K562 (cell line): ENCODE measurements at places on chromosomes 1 and 21. TPM values are rescaled to one million over a fixed set of nuclear protein-coding genes. Genes with fewer than 3 reads are reported as not detected.

DNA sequence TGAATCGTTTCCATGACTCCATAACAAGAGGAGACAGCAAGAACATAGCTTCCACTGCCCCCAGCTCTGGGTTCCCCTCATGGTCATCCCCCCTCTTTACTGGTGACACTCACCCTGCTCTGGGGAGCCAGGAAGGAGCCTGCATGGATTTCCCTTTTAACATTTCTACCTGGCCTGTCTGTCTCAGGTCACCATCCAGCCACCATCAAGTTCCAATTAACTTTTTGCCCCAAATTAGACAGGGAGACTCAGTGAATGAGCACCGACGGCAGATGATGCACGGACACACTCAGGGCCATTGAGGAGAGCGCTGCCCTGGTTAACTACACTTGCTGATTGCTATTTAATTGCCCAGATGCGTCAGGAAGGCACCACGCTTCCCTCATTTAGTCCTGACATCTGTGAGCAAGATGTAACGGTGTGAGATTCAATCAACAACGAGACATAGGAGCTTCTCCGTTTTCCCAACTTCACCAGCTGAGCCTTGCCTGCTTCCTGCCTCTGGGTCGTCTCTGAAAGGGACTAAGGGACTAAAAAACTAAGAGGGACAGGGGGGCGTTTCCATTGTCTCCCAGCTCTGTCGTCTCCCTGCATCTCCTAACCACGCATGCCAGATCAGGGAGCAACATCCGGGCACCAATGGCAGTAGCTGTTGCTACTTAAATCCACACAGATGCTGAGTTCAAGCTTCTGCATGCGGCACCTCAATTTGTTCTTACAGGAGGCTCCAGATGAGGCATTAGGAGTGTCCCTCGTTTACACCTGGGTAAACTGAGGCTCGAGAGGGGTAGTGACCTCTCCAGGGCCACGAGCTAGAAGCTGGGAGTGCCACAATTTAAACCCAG is 426.7 kb downstream of the NPHP4 start:
- peaks cover 4% of the 10 kb centered on the region; the same call in 1 of the 2 replicates for H3K27me3 ChIP-seq
- no peak overlapping the region for H3K27ac ChIP-seq
- no peak for DNase-seq
- no peaks in the 10 kb centered on the region for H3K36me3 ChIP-seq

GRCh38 chr1:103953386-103953785 is 203.7 kb downstream of the AMY1C start:
- no peaks in the 10 kb centered on the region for H3K4me1 ChIP-seq
- no peak overlapping the region for H3K27ac ChIP-seq
- no peak overlapping the region for H3K4me3 ChIP-seq
- H3K27me3 ChIP-seq = no peaks in the 10 kb centered on the region
- no peaks in the 10 kb centered on the region for H3K36me3 ChIP-seq

- DNase-seq = no peak
- H3K27ac ChIP-seq = no peak overlapping the region
- H3K36me3 ChIP-seq = no peaks in the 10 kb centered on the region
- H3K4me3 ChIP-seq = no peak overlapping the region
These were observed 10.1 kb upstream of the CCSAP start for GRCh38 chr1:229352975-229353374.

The SFPQ gene
- total RNA-seq = 341 and 367 TPM in 2 replicates

DNA sequence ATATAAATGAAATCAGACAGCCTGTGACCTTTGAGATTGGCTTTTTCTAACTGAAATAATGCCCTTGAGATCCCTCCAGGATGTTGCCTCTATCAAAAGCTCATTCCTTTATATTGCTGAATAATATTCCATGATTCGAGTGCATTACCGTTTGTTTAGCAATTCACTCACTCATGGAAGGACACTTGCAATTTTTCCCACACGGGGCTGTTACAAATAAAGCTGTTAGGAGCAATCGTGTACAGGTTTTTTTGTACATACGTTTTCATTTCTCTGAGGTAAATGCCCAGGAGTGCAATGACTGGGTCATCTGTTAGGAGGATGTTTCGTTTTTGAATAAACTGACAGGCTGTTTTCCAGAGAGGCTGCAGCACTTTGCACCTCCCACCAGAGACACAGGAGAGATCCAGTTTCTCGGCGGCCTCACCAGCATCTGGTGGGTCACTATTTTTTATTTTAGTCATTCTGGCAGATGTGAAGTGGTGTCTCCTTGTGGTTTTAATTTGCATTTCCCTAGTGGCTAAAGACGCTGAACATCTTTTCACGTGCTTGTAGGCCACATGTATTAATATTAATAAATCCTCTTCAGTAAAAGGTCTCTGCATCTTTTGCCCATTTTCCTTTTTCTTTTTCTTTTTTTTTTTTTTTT is 11.0 kb downstream of the PRDM15 start:
- H3K4me1 ChIP-seq = peaks cover 18% of the 10 kb centered on the region; the same call in 2 of the 3 replicates
- no peak overlapping the region for H3K4me3 ChIP-seq
- H3K36me3 ChIP-seq = peaks cover under 1% of the 10 kb centered on the region; the same call in 1 of the 3 replicates
- H3K27ac ChIP-seq = no peak overlapping the region
- H3K27me3 ChIP-seq = no peaks in the 10 kb centered on the region

DNA sequence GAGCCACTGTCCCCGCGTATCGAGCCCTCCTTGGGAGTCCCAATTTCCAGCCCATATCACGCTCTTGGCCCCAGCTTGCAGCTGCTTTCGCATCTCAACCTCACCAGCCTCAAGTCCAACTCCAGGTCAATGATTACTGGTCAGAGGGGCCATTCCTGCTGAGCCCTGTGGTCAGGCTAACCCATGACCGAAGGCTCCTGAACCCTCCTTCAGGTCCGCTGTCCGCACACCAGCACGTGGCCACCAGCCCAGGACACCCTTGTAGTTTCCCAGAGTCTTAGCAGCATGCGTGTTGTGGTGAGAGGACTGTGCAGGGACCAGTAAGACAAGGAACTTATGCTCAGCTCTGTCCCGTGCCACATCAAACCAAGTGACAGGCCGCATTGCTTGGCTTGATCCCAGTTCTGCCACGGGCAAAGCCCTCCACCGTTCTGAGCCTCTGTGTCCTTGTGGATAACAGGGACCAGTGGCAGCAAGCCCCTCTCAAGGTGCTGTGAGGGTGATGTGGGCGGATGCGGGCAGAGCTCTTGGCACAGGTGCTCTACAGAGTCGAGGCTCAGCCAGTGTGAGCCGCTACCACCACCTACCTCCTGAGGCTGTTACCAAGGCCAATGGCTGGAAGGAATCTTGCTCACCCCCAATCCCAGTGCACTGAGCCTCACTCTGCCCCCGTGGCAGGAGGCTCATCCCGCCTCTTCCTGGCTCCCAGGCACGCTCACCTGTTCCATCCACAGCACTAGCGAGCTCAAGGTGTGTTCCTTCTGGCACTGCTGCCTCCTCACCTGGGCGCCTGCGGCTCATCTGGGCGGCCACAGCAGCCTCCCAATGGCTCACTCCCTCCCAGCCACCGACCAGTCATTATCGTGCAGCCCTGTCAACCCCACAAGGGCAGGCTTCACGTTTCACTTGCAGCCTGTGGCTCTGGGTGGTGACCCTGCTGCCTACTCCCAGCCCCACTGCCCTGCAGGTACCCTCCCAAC is 20.4 kb downstream of the KRTAP10-1 start:
- H3K36me3 ChIP-seq = no peaks in the 10 kb centered on the region
- no peak overlapping the region for H3K4me3 ChIP-seq
- H3K27ac ChIP-seq = no peak overlapping the region
- no peak for DNase-seq
- no peaks in the 10 kb centered on the region; the same call in 2 of the 3 replicates for H3K4me1 ChIP-seq

GRCh38 chr1:9825093-9826074 is 1.6 kb upstream of the CLSTN1 start:
- peaks cover 16% of the 10 kb centered on the region for H3K4me1 ChIP-seq
- no peak overlapping the region for H3K4me3 ChIP-seq
- no peaks in the 10 kb centered on the region for H3K36me3 ChIP-seq
- peak; percentile 45 for DNase-seq
- H3K27ac ChIP-seq = no peak overlapping the region

- H3K27me3 ChIP-seq = no peaks in the 10 kb centered on the region
- peaks cover 82% of the 10 kb centered on the region for H3K4me1 ChIP-seq
- H3K4me3 ChIP-seq = no peak overlapping the region
- no peak overlapping the region for H3K27ac ChIP-seq
These were observed 30.9 kb downstream of the TRIM11 start for GRCh38 chr1:228375578-228376261.

- no peak overlapping the region for H3K27ac ChIP-seq
- DNase-seq = no peak
- H3K27me3 ChIP-seq = no peaks in the 10 kb centered on the region
- no peaks in the 10 kb centered on the region for H3K4me1 ChIP-seq
- H3K4me3 ChIP-seq = no peak overlapping the region
These were observed 16.0 kb downstream of the IQGAP3 start for GRCh38 chr1:156556354-156556753.

DNA sequence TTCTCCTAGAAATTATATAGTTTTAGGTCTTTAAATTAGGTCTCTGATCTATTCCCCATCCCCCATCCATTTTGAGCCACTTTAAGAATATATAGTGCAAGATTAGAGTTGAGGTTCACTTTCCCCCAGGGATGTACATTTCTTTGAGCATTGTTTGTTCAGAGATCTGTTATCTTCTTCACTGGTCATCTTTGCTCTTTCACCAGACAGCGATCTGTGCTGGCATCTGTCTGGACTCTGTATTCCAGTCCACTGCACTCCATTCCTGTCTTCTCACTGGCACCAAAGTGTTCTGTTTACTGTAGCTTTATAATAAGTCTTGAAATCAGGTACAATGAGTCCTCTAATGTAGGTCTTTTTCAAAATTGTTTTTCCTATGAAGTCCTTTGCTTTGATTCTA is 112.5 kb downstream of the PCBP3 start:
- H3K27me3 ChIP-seq = peaks cover 12% of the 10 kb centered on the region
- no peak overlapping the region for H3K4me3 ChIP-seq
- no peaks in the 10 kb centered on the region for H3K36me3 ChIP-seq
- no peak overlapping the region for H3K27ac ChIP-seq

- DNase-seq = no peak
- H3K27ac ChIP-seq = no peak overlapping the region; the same call in 2 of the 3 replicates
- no peak overlapping the region for H3K4me3 ChIP-seq
These were observed 8.9 kb upstream of the VPS13D start for GRCh38 chr1:12220890-12221289.

The USH2A gene
- total RNA-seq = not detected in 2 replicates

- H3K4me1 ChIP-seq = no peaks in the 10 kb centered on the region
- H3K27ac ChIP-seq = no peak overlapping the region
- peaks cover 4% of the 10 kb centered on the region; the same call in 1 of the 3 replicates for H3K27me3 ChIP-seq
- H3K4me3 ChIP-seq = no peak overlapping the region
These were observed 163.4 kb downstream of the CACNA1E start for GRCh38 chr1:181646710-181647109.

The RGS8 gene
- not detected in 2 replicates for total RNA-seq

DNA sequence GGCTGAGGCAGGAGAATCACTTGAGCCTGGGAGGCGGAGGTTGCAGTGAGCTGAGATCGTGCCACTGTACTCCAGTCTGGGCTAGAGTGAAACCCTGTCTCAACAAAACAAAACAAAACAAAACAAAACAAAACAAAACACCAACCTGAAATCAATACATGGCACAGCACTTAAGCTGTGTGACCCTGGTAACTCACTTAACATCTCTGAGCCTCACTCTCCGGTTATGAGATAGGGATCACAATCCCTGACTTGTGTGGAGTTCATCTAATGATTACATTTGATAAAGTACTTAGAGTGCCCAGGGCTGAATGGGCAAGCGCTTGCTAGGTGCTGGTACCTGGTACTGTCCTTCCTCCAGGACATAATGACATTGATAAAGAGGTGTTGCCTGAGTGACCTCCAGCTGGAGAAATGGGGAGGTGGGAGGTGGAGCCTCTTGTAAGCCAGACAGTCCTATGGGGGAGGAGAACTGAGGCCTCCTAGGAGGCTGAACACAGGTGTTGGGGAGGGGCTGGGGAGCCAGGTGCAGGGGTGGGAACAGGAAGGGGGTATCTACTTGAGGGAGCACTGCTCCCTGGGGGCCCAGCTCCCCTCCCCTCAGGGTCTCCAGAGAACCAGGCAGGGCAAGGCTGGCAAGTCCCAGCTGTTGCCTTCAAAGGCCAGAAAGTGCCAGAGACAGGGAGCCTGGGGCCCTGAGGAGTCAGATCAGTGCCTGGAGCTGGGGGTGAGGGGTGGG is 17.9 kb downstream of the FOXO6 start:
- H3K36me3 ChIP-seq = no peaks in the 10 kb centered on the region
- DNase-seq = no peak
- peaks cover 9% of the 10 kb centered on the region for H3K27me3 ChIP-seq

The VAMP4 gene
- 12.3 and 13.7 TPM in 2 replicates for total RNA-seq

DNA sequence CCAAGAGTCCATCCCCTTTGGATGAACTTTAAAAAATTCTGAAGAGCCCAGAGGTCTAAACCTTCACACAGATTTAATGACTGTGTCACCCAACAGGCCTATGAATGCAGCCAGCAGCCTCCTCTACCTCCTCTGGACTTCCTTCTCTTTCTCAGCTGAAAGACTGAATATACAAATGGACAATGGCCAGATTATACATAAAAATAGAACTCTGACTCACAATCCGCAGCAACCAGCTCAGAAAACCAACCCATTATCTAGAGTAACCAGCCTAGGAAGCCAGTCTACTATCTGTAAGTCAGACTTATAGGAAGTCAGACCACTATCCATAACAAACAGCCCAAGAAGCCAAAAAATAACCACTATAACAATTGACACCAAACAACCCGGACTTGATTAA is 224.5 kb downstream of the ASTN1 start:
- H3K36me3 ChIP-seq = no peaks in the 10 kb centered on the region
- H3K4me1 ChIP-seq = no peaks in the 10 kb centered on the region
- no peaks in the 10 kb centered on the region for H3K27me3 ChIP-seq
- no peak overlapping the region for H3K4me3 ChIP-seq
- no peak for DNase-seq

DNA sequence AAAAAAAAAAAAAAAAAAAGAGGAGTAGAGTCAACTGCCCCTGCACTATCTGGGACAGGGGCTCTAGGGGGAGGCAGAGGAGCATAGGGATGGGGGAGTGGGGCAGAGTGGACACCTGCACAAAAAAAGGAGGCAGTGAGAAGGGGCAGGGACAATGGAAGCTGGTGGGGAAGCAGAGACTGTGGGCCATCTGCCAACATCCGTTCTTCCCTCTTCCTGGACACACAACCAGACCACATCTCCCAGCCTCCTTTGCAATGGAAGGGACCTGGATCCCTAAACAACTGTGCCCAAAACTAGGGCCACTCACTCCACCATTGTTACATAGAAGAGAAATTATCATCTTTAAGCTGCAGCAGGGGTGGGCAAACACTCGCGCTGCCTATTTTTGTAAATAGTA is 38.4 kb downstream of the NEK2 start:
- no peaks in the 10 kb centered on the region for H3K27me3 ChIP-seq
- no peak for DNase-seq
- H3K4me3 ChIP-seq = no peak overlapping the region
- no peaks in the 10 kb centered on the region for H3K36me3 ChIP-seq
- H3K4me1 ChIP-seq = peaks cover 17% of the 10 kb centered on the region

- H3K36me3 ChIP-seq = peaks cover 48% of the 10 kb centered on the region
- H3K27ac ChIP-seq = no peak overlapping the region
- H3K27me3 ChIP-seq = no peaks in the 10 kb centered on the region
- H3K4me3 ChIP-seq = no peak overlapping the region
- H3K4me1 ChIP-seq = no peaks in the 10 kb centered on the region
- DNase-seq = no peak
These were observed 9.8 kb downstream of the IFNGR2 start for GRCh38 chr21:33412832-33413519.

The ERICH3 gene
- total RNA-seq = not detected in 2 replicates

GRCh38 chr1:34371829-34372532 is 195.3 kb downstream of the C1orf94 start:
- H3K4me3 ChIP-seq = no peak overlapping the region
- H3K36me3 ChIP-seq = no peaks in the 10 kb centered on the region
- H3K27me3 ChIP-seq = no peaks in the 10 kb centered on the region
- no peaks in the 10 kb centered on the region; the same call in 2 of the 3 replicates for H3K4me1 ChIP-seq

The CACNA1S gene
- not detected in 2 replicates for total RNA-seq
